Ammon's horn (tissue), 1 donor: ENCODE measurements at places on chromosomes 4 and X.

- DNase-seq, result no peak
Observed at GRCh38 chrX:109847257-109848187, 114.5 kb upstream of the ACSL4 start.

DNA sequence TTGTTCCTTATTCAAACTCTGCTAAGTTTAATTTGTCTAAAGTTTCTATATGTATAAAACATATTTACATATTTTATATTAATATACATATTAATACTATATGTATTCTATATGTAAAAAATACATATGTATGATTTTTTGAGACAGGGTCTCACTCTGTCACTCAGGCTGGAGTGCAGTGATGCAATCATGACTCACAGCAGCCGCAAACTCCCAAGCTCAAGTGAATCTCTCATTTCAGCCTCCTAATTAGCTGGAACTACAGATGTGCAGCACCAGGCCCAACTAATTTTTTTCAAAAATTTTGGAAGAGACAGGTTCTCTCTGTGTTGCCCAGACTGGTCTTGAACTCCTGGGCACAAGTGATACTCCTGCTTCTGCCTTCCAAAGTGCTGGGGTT lies 684.9 kb downstream of the TRAM1L1 start:
- DNase-seq, result no peak

GRCh38 chrX:19005909-19006308 lies 22.0 kb upstream of the PHKA2 start:
- DNase-seq, result no peak

- DNase-seq, result no peak
Observed at GRCh38 chr4:165621983-165622382, 243.2 kb downstream of the CPE start.

- no peak for DNase-seq
Observed at GRCh38 chr4:164056426-164057142, 562.1 kb downstream of the TMA16 start.

DNA sequence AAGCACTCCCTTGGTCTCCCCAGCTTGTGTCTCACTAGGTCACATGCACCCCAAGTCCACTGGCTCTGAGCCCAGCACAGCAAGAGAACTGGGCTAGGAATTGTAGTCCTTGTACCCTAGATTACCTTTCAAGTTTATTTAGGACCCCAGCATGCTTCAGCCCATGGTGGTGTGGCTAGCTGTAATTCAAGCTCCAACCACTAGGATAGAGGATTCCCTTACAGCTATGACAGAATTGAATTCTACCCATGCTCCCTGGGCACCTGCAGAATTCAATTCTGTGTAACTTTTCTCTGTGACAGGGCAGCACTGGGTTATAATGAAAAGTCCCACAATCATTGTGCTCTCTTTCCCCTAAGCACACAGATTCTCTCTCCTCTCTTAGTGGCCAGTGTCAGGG lies 253.8 kb upstream of the DMD start:
- no peak for DNase-seq

DNA sequence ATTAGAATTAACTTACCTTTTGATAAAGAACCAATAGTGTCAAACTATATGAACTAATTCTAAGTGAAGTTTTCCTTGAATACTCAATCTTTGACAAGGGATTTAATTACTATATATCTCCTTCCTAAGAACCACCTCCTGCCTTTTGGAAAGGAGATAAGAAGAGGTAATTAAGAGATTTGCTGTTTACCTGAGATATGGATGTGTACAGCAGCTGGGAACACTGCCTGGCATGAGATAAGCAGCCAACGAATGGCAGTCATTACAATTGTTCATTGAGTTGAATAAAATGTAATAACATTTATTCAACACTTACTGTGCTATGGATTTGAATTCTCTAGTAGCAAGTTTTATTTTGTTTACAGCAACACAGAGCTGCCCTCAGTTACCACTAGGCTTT lies 407.1 kb downstream of the SPOCK3 start:
- DNase-seq, result no peak

GRCh38 chr4:102867278-102868152 lies 1.3 kb upstream of the CISD2 start:
- no peak for DNase-seq

GRCh38 chrX:1734806-1735205 lies 119.9 kb downstream of the ASMT start:
- no peak for DNase-seq
